ENCODE measurements at places on chromosomes 6 and 20. TPM values are rescaled to one million over a fixed set of nuclear protein-coding genes. Genes with fewer than 3 reads are reported as not detected.

Gene SNAP25
- total RNA-seq = 4.2 TPM

Gene C6orf15
- not detected for total RNA-seq

Gene SMIM8
- total RNA-seq = 15.1 TPM

Gene IL20RA
- total RNA-seq = 9.9 TPM

Gene TRIM40
- total RNA-seq = not detected

Gene VSX1
- not detected for total RNA-seq

Gene PXMP4
- total RNA-seq = 7.3 TPM

Gene PHF10
- total RNA-seq = 29.7 TPM

Gene HLA-DQB2
- not detected for total RNA-seq

Gene CDH26
- total RNA-seq = 0.52 TPM

Gene SLC17A2
- total RNA-seq = not detected

Gene LY6G6F
- not detected for total RNA-seq

Gene GSTA4
- total RNA-seq = 35.5 TPM

Gene HLA-DQA2
- total RNA-seq = not detected

Gene OR2B6
- not detected for total RNA-seq

Gene EPHA7
- 8.4 TPM for total RNA-seq

Gene C6orf141
- 2.1 TPM for total RNA-seq

Gene C6orf163
- total RNA-seq = 4.2 TPM

Gene BHLHE23
- total RNA-seq = not detected

Gene FOXS1
- 3.1 TPM for total RNA-seq

Gene MYH7B
- total RNA-seq = 19.3 TPM

Gene TSHZ2
- 9.9 TPM for total RNA-seq

Gene PTPRT
- 1.0 TPM for total RNA-seq

Gene DYNLT2
- total RNA-seq = 0.52 TPM

Gene TULP1
- total RNA-seq = 0.52 TPM

Gene ZNF334
- total RNA-seq = 3.7 TPM

Gene SLC22A16
- total RNA-seq = 1.0 TPM

Gene OSTM1
- total RNA-seq = 13.6 TPM

Gene TREM1
- total RNA-seq = under 0.01 TPM

Gene ARG1
- 1.0 TPM for total RNA-seq

Gene TMEM181
- 17.2 TPM for total RNA-seq

All from skeletal muscle tissue (tissue), 5 donors.